CD4-positive, alpha-beta T cell (primary cell): ENCODE measurements at places on chromosomes 6 and 20. TPM values are rescaled to one million over a fixed set of nuclear protein-coding genes. Genes with fewer than 3 reads are reported as not detected.
A peak's percentile ranks its signal among the peaks of the same experiment; 100 is the strongest.

GRCh38 chr6:148517470-148517869 lies 174.8 kb downstream of the SASH1 start:
- no peak overlapping the region for H3K27ac ChIP-seq
- no peaks in the 10 kb centered on the region for H3K4me1 ChIP-seq
- no peaks in the 10 kb centered on the region for H3K27me3 ChIP-seq
- no peak for DNase-seq

DNA sequence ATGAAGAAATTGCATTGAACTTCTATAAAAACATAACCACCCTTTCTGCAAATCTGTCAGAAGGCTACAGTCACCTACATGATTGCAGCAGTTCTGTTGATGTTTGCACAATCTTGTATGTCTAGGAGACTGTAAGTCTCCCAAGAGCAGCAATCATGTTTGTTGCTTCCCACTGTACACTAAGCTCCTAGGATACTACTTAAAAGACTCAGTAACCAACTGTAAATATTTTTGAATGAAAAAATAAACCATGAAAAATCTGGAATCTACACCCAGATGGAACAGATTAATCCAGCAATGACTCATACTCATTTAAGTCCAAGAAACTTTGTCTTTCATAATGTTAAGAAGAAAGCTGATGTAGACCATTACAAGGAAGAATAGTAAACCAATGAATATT lies 168.5 kb upstream of the ATXN1 start:
- no peaks in the 10 kb centered on the region for H3K4me1 ChIP-seq
- H3K27ac ChIP-seq: no peak overlapping the region
- H3K27me3 ChIP-seq: peaks cover 3% of the 10 kb centered on the region
- no peaks in the 10 kb centered on the region for H3K36me3 ChIP-seq
- no peak overlapping the region for H3K4me3 ChIP-seq
- no peak for DNase-seq

DNA sequence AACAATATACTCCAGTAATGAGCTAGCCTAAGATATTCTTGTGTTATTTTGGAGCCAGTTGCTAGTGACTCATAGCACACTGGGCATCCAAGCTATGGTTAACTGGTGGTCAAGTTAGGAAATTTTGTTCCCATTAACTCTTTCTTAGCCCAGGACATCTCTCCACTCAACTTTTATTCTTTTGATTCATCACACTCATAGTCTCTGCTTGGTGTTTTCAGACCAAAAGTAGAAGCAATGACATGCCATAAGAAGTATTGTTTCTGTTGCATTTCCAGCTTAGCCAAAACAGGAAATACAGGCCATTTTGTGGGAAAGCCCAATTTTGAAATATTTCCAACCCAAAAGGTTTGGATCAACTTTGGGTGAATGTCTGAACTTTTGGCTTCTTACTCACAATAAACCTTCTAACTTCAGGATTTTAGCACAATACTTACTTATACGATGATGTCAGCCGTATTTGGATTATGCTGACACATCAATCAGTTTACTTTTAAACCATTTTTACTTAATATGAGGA lies 31.6 kb upstream of the CCN2 start:
- no peak for DNase-seq
- no peaks in the 10 kb centered on the region for H3K27me3 ChIP-seq
- no peak overlapping the region for H3K27ac ChIP-seq
- H3K36me3 ChIP-seq: no peaks in the 10 kb centered on the region
- H3K4me1 ChIP-seq: no peaks in the 10 kb centered on the region
- H3K4me3 ChIP-seq: no peak overlapping the region

GRCh38 chr6:156557251-156557910 lies 219.8 kb upstream of the ARID1B start:
- DNase-seq: peak; percentile 24
- H3K27ac ChIP-seq: no peak overlapping the region
- H3K4me1 ChIP-seq: no peaks in the 10 kb centered on the region
- no peaks in the 10 kb centered on the region for H3K27me3 ChIP-seq
- H3K4me3 ChIP-seq: no peak overlapping the region

- H3K36me3 ChIP-seq: peaks cover 16% of the 10 kb centered on the region
- peak overlapping the region; percentile 86 for H3K27ac ChIP-seq
- no peak for DNase-seq
- no peaks in the 10 kb centered on the region for H3K27me3 ChIP-seq
These were observed 86.7 kb downstream of the SCML4 start for GRCh38 chr6:107737397-107737793.

DNA sequence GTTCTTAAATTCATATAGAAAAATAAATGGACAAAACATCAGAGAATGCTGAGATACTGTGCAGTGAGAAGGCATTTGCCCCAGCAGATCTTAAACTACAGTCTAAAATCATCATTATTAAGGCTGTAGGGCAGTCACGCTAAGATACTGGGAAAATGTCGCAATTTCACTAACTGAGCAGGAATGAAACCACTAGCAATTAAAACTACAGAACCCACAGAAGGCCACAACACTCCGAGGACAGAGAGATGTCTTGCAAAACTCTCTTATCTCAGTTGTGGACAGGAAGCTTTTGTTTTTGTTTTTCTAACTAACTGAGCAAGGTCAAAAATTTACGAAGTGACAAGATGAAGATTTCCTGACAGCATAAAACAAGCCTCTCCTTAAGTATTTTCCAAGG lies 18.2 kb downstream of the GNAS-AS1 start:
- no peaks in the 10 kb centered on the region for H3K36me3 ChIP-seq
- DNase-seq: no peak
- H3K4me1 ChIP-seq: no peaks in the 10 kb centered on the region
- no peak overlapping the region for H3K27ac ChIP-seq
- H3K27me3 ChIP-seq: no peaks in the 10 kb centered on the region
- H3K4me3 ChIP-seq: no peak overlapping the region

GRCh38 chr6:19086480-19086879 lies 699.3 kb downstream of the RNF144B start:
- H3K4me3 ChIP-seq: no peak overlapping the region
- no peak overlapping the region for H3K27ac ChIP-seq
- no peaks in the 10 kb centered on the region for H3K36me3 ChIP-seq
- no peak for DNase-seq
- H3K4me1 ChIP-seq: no peaks in the 10 kb centered on the region

DNA sequence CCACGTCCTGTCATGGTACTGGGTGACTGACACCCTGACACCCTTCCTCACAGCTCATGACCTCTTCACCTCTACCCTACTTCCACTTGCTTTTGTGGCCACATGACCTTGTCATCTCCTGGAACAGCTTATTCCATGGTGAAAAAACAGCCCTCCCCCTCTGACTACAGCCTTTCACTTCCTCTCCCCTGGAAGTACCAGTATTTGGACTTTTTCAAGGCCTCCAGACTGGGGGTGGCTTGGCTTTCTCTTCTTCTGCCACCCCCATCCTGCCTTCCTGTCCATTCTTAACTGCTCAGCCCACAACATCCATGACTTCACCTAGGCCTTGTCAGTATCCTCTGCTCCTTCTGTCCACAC lies 168.4 kb downstream of the CARMIL1 start:
- DNase-seq: no peak
- no peaks in the 10 kb centered on the region for H3K36me3 ChIP-seq
- peaks cover 2% of the 10 kb centered on the region for H3K4me1 ChIP-seq
- H3K4me3 ChIP-seq: no peak overlapping the region
- H3K27me3 ChIP-seq: no peaks in the 10 kb centered on the region
- no peak overlapping the region for H3K27ac ChIP-seq

The EDN3 gene
- 1.4 TPM for total RNA-seq

The AFG1L gene
- 3.9 TPM for total RNA-seq

The PPP1R18 gene
- 31.6 TPM for total RNA-seq

The SLC9A8 gene
- 30.2 TPM for total RNA-seq

The PAQR8 gene
- total RNA-seq: 1.8 TPM

The MYBL2 gene
- total RNA-seq: 0.69 TPM

The CTAGE9 gene
- not detected for total RNA-seq

The ULBP1 gene
- 0.08 TPM for total RNA-seq
